ENCODE measurements at places on chromosomes 7 and 10.

GRCh38 chr10:113447278-113447677 lies 105.6 kb upstream of the HABP2 start:
- no peak for DNase-seq

- no peak for DNase-seq
Measured at GRCh38 chr10:117353684-117354083, 21.6 kb downstream of the PDZD8 start.

DNA sequence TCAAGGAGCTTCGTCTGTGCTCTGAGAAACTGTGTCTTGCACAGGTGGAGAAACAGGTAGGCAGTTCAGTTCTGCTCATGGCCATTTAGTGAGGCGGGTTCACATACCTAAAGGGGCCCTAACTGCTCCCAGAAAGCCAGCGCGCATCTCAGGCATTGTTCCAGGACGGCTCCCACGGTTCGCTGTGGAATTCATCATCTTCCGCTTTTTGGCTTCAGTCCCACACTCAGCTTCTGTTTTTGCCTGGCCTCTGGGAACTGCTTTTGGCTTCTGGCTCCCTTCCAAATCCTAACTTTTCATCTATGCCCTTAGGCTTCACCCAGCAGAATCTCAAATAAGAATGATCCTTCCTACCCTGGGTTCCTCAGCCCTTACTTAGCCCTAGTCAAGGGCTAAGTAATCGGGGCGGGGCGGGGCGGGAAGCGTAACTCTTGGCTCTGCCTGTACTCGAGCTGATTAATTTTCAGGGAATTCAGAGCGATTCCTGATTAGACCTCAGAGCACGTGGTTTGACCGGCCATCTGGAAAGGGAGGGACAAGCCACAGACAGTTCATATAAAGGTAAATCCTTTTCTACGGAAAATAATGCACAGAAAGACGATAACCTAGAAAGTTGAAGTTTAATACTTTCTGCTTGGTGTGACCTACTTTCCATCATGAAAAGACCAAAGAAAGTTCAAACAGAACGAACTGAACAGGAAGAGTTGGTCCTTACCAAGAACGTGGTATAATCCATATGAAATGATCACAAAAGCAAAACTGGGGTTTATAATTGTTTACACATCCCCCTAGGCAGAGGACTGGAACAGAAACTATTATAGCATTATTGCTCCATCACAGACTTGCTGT lies 105.7 kb downstream of the ST8SIA6 start:
- no peak for DNase-seq

- no peak for DNase-seq
Measured at GRCh38 chr10:112299456-112299855, 16.3 kb downstream of the TECTB start.

DNA sequence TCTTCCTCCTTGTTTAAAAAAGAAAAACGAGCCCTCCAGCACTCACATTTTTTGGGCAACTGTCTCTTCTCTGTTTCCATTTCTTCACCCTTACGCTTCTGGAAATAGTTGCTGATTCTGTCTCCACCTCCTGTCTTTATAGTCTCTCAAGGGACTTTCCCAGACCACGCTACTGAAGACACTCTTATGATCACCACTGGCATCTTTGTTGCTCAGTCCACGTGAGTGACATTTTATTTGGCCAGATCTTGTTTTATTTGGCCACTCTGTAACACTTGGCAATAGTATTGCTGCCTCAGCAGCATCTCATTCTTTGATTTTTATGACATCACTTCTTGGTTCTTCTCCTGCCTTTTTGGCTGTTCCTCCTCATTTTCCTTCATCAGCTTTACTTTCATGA lies 21.6 kb upstream of the NME8 start:
- no peak for DNase-seq

DNA sequence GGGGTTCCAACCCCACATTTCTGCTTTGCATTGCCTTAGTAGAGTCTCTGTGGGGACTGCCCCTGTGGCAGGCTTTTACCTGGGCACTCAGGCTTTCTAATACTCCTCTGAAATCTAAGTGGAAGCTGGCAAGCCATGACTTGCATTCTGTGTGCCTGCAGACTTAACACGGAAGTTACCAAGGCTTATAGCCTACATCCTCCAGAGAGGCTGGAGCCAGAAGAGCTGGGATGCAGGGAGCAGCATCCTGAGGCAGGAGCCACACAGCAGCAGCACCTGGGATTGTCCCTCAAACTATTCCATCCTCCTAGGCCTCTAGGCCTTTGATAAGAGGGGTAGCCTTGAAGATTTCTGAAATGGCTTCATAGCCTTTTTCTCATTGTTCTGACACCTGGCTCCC lies 22.1 kb upstream of the ABCC2 start:
- no peak for DNase-seq
